ENCODE measurements at places on chromosomes 4 and X. TPM values are rescaled to one million over a fixed set of nuclear protein-coding genes. Genes with fewer than 3 reads are reported as not detected.

Gene TMPRSS11A
- not detected for total RNA-seq

Gene CXCL1
- total RNA-seq: not detected

Gene DMRTC1
- 0.71 TPM for total RNA-seq

Gene TCEAL6
- not detected for total RNA-seq

Gene DMD
- not detected for total RNA-seq

Gene PPP1R2C
- not detected for total RNA-seq

Gene EDA2R
- not detected for total RNA-seq

Gene GSX2
- not detected for total RNA-seq

Gene KCTD8
- total RNA-seq: not detected

Gene UGDH
- 3.6 TPM for total RNA-seq

Gene GYPE
- not detected for total RNA-seq

Gene FDCSP
- not detected for total RNA-seq

Gene P2RY10
- 76.1 TPM for total RNA-seq

Gene GAGE1
- not detected for total RNA-seq

Gene SH3BP2
- total RNA-seq: 22.4 TPM

Gene SYTL5
- not detected for total RNA-seq

Gene ARHGAP36
- total RNA-seq: not detected

Gene TIGD4
- total RNA-seq: not detected

Gene DHRSX
- total RNA-seq: 9.9 TPM

Gene COL4A5
- total RNA-seq: not detected

Gene HTN1
- total RNA-seq: not detected

Gene HPSE
- total RNA-seq: 1.1 TPM

Gene TMEM156
- total RNA-seq: 8.4 TPM

Gene SLC6A14
- total RNA-seq: not detected

Gene ASB12
- total RNA-seq: not detected

Gene ANKRD50
- total RNA-seq: 0.22 TPM

Gene FATE1
- total RNA-seq: not detected

Gene TRMT10A
- total RNA-seq: 1.5 TPM

Gene MCF2
- 0.61 TPM for total RNA-seq

Gene MTMR8
- 2.1 TPM for total RNA-seq

Gene PABPC1L2A
- total RNA-seq: not detected

Gene STPG2
- not detected for total RNA-seq

Gene STOX2
- total RNA-seq: not detected

Gene GUCY1B1
- not detected for total RNA-seq

Gene HS6ST2
- total RNA-seq: not detected

Gene CENPVL1
- not detected for total RNA-seq

Gene AR
- total RNA-seq: not detected

Gene GLUD2
- total RNA-seq: 0.62 TPM

Gene ARMCX2
- total RNA-seq: 3.3 TPM

Gene TMEM131L
- total RNA-seq: 80.8 TPM

Gene KLB
- 0.05 TPM for total RNA-seq

Gene STS
- total RNA-seq: 0.57 TPM

Gene SRPX
- not detected for total RNA-seq

Gene BMP15
- total RNA-seq: not detected

Gene SPANXC
- total RNA-seq: not detected

Gene CFAP47
- total RNA-seq: not detected
